ENCODE measurements at places on chromosomes 7 and 10.

DNA sequence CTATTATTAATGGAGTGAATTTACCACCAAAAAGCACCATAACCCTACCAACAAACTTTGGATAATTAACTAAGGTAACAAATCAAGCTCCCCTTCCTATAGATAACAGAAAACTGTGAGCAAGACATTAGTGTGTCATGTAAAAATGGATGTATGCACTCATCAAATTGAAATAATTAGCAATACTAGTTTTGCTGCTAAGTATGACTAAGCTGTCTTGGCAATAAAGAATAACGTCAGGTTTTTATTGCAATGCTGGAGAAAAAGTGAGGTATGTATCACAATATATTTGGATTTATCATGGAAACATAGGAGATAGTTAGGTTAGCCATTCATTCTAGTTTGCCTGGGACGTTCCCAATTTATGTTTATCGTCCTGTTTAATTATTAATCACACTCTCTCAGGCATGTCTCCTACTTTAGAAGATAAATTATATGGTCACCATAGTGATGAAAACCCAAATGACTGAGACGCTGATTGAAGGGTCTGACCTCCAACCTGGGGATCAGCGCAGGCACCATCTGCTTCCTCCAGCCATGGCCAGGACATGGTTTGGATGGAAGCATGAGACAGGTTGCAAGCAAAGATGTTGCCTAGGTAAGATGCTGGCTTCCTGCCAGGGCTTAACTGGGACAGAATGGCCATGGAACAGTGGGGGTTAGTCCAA is 125.6 kb downstream of the FANK1 start:
- no peak for DNase-seq

DNA sequence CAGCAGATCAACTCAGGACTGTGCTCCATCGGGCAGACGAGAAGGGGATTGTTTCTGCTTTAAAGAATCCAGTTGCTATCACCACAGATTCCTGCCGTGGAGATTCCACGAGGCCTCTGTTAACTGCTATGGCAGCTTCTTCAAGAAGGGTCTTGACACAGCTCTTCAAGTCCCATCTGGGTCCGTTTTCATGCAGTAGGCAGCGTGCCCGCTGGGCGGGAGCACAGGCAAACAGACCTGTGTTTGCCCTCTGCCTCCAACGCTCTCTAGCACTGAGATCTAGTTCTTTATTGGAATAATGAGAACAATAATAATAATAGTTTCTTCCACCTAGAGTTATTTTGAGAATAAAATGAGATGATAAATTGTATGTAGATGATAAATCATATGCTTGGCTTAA is 127.2 kb upstream of the SP8 start:
- no peak for DNase-seq

GRCh38 chr10:87622314-87623004 is 37.2 kb upstream of the PAPSS2 start:
- no peak for DNase-seq

DNA sequence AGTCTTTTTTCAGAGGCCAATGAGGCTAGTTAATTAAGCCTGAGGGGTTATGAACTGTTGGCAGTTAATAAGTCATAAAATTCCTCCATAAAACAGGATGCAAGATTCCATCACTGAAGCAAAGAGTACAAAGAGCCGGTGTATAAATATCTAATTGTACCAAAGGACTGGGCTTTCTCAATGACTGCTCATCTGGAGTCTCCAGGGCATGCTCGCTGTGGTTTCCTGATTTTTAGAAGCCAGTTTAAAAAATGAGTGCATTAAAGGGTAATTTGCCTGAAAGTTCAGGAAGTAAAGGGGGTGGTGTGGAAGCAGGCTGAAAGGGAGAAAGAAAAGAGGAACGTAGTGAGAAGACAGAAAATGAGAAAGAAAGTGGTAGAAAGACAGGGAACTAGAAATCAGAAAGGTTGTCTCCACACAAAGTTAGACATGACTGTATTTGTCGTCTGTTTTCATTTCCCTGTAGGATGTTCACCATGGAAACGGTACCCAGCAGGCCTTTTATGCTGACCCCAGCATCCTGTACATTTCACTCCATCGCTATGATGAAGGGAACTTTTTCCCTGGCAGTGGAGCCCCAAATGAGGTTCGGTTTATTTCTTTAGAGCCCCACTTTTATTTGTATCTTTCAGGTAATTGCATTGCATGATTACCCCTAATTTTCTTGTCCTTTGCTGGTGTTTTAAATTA is 282.3 kb downstream of the TWIST1 start:
- no peak for DNase-seq
